ENCODE measurements at places on chromosomes 11 and 22. TPM values are rescaled to one million over a fixed set of nuclear protein-coding genes. Genes with fewer than 3 reads are reported as not detected.
A peak's percentile ranks its signal among the peaks of the same experiment; 100 is the strongest.

DNA sequence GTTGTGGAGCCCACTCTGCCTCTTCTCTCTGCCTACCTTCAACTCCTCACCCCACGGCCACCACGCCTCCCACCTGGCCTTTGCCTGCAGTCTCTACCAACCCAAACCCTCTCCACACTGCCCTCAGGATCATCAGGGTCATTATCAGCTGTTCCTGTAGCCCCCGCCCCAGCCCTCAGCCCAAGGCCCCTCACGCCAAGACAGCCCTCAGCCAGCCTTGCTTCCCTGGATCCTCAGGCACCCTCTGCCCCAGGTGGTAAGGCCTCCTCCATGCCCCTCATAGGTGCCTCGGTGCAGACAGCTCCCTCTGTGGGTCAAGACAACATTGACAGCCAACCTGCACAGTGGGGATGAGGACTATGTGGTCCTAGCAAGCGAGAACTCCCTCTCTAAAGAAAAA, 1.7 kb downstream of the SBF1 start:
- no peak for DNase-seq

DNA sequence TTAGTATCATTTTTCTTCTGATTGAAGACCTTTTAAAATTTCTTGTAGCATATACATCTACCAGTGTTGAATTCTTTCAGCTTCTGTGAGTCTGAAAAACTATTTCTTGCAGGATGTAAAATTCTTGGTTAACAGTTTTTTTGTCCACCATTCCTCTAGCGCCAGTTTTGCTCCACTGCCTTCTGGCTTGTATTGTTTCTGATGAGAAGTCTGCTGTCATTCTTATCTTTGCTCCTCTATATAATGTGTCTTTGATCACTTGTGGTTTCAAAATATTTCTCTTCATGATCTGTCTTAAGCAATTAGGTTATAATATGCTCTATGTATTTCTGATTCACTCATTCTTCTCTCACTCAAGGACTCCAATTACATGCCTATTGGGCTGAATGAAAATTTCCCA, 152.3 kb downstream of the INSC start:
- DNase-seq: no peak

- no peak for DNase-seq
Measured at GRCh38 chr11:6567371-6567745, 36.1 kb downstream of the RRP8 start.

GRCh38 chr11:56624661-56625110, 10.0 kb upstream of the OR5M1 start:
- DNase-seq: peak; percentile 73

DNA sequence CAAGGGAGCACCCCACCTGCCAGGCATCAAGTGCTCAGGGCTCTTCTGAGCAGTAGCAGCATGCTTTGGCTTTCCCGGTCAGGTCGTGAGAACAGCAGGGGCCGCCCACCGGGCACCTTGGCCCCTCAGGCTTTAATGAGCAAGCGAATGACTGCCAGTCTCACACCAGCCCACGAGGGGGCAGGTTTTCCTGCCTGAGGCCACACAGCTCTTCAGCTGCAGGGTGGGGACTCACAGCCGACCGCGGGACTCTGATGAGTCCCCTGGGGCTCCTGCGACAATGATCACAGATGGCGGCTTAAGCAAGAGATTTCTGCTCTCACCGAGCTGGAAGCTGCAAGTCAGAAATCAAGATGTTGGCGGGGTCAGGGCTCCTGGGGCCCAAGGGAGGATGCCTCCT, 14.3 kb upstream of the FGF19 start:
- no peak for DNase-seq

DNA sequence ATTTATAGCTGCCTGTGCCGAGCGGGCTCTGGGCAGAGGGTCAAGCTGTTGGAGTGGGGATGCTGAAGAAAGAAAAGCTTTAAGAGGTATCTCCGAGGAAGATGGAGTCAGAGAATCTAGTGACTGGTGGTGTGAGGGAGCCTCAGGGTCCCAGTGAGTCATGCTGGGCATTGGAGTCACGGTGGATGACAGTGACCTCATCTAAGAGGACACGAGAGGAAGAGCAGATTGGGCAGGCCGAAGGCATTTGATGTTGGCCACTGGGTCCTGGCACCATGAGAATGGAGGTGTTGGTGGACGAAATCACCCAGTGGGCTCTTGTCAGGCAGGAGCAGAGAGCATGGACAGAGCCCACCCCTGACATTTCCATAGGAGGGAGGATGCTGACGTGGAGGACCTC, 68.4 kb downstream of the TBC1D22A start:
- DNase-seq: peak; percentile 64

DNA sequence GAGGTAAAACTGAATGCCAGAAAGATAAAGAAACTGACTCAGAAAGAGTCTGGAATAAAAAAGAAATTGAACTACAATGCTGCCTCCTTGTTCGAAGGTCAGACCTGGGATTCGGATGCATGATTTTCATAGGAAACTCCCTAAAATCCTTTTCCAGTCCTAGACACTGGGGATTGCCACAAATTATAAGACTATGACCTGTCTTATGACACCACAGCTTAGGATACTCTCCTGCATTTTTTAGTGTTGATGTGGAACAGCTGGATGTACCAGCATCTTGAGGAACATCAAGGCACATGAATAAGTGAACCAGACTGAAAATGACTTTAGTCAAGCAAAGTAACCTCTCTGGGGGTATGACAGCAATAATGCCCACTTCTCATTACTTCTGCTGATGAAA, 9.0 kb downstream of the KIRREL3 start:
- DNase-seq: peak; percentile 75

- DNase-seq: peak; percentile 44
Measured at GRCh38 chr11:79461144-79461543, 20.3 kb upstream of the TENM4 start.

DNA sequence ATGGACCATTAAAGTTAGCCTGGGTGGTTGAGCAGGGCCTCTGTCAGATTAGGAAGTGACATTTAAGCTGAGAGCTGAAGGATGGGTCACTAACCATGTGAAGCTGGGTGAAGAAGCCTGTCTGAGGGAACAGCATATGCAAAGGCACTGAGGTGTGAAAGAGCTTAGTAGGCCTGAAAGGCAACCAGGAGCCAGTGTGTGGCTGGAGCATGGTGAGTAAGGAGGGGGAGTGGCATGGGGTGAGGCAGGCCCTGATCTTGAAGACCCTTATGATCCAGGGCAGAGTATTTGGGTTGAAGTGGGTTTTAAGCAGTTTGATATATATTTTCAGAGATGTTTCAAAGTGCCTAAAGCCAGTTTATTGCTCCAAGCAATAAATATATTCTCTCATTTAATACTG, 48.8 kb downstream of the PARVA start:
- no peak for DNase-seq

GRCh38 chr11:123518496-123519054, 88.5 kb downstream of the GRAMD1B start:
- peak; percentile 57 for DNase-seq

GRCh38 chr11:121476379-121477032, 23.7 kb upstream of the SORL1-AS1 start:
- DNase-seq: no peak

GRCh38 chr11:45095691-45096010, 50.8 kb upstream of the PRDM11 start:
- DNase-seq: no peak

GRCh38 chr11:47215366-47215910, 664 bp downstream of the DDB2 start:
- DNase-seq: no peak

- DNase-seq: no peak
Measured at GRCh38 chr11:1206391-1207271, 16.2 kb upstream of the MUC5B start.

DNA sequence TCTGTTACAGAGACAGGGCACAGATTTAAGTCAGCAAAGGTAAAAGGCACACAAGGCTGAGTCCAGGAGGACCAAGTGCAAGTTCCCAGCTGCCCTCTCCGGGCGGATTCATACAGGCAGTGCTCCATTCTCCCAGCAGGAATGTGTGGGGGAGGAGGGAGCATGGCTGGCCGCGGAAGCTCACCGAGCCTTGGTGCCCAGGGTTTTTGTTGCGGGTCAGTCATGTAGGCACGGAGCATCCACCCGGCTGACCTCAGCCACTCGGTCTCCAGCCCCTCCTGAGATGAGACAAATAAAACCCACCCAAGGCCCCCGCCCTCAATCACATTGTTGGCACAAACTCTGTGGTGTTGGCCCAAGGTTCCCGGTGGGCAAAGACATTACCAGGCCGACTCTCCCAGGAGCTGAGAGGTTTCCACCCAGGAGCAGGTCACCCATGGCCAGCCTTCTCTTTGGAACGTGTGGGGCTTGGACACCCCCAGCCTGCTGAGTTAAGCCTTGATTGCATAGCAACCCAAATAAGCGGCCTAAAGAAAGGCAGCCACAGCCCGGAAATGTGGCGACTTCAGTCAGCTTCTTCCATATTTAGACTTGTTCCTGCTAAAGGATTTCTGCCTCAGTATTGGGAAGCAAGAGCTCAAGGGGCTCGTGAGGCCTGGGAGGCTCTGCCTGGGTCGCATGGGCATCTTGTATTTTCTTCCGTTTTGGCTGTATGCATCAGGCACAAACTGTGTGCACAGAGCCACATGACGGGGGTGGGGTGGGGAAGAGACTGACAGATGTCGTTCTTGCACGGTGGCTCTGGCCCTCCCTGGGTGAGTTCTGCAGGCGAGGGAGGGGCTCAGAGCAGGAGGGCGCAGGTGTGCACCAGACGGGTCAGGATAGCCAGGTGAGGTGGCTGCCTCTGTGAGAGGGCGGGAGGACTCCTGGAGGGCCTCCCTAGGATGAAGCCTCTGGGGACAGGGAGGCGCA, 63.0 kb downstream of the ARHGAP8 start:
- DNase-seq: no peak

- no peak for DNase-seq
Measured at GRCh38 chr22:34783436-34783835, 282.5 kb upstream of the ISX start.

Gene CEND1
- total RNA-seq: not detected

Gene OR51S1
- not detected for total RNA-seq

Gene MRGPRE
- total RNA-seq: not detected

Gene SOX6
- total RNA-seq: 0.02 TPM

Gene OR4C3
- total RNA-seq: not detected

Gene SLC25A45
- total RNA-seq: 1.1 TPM

Gene KCNQ1
- not detected for total RNA-seq

Gene CST6
- 0.20 TPM for total RNA-seq

All from M059J (cell line).